Uterus (tissue), 4 donors: ENCODE measurements at places on chromosomes 2 and 18. TPM values are rescaled to one million over a fixed set of nuclear protein-coding genes. Genes with fewer than 3 reads are reported as not detected.

GRCh38 chr2:239246723-239247122 lies 154.1 kb downstream of the HDAC4 start:
- no peaks in the 10 kb centered on the region for H3K36me3 ChIP-seq
- no peak overlapping the region for H3K27ac ChIP-seq
- no peaks in the 10 kb centered on the region for H3K4me1 ChIP-seq
- H3K27me3 ChIP-seq, result no peaks in the 10 kb centered on the region
- DNase-seq, result no peak

DNA sequence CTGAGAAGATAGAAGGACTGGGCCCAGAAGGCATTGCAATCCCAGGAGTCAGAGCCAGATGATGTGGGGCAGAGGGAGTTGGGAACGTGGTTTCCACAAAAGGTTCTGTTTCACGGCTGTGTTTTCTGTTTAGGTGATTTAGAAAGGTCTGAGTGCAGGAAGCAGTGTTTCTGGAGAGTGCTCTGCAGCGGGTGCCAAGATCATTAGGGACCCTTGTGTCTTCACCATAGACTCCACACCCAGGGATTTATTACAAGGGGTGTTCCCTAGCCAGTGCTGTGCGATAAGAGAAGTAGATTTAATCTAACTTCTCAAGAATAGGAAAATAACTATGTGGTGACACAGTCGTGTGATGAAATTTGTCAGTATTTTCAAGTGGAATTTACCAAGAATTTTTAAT lies 221.1 kb upstream of the TPO start:
- no peaks in the 10 kb centered on the region for H3K27me3 ChIP-seq
- no peak overlapping the region for H3K4me3 ChIP-seq
- H3K4me1 ChIP-seq, result no peaks in the 10 kb centered on the region
- H3K27ac ChIP-seq, result no peak overlapping the region
- H3K36me3 ChIP-seq, result no peaks in the 10 kb centered on the region

GRCh38 chr2:58562276-58562675 lies 321.2 kb upstream of the FANCL start:
- DNase-seq, result no peak
- no peak overlapping the region for H3K4me3 ChIP-seq
- H3K4me1 ChIP-seq, result no peaks in the 10 kb centered on the region
- H3K27ac ChIP-seq, result no peak overlapping the region
- H3K36me3 ChIP-seq, result no peaks in the 10 kb centered on the region

- H3K4me3 ChIP-seq, result no peak overlapping the region
- H3K36me3 ChIP-seq, result no peaks in the 10 kb centered on the region
- no peak overlapping the region for H3K27ac ChIP-seq
- no peaks in the 10 kb centered on the region for H3K27me3 ChIP-seq
- no peak for DNase-seq
- H3K4me1 ChIP-seq, result no peaks in the 10 kb centered on the region
Measured at GRCh38 chr2:176999301-176999700, 213.3 kb upstream of the HNRNPA3 start.

DNA sequence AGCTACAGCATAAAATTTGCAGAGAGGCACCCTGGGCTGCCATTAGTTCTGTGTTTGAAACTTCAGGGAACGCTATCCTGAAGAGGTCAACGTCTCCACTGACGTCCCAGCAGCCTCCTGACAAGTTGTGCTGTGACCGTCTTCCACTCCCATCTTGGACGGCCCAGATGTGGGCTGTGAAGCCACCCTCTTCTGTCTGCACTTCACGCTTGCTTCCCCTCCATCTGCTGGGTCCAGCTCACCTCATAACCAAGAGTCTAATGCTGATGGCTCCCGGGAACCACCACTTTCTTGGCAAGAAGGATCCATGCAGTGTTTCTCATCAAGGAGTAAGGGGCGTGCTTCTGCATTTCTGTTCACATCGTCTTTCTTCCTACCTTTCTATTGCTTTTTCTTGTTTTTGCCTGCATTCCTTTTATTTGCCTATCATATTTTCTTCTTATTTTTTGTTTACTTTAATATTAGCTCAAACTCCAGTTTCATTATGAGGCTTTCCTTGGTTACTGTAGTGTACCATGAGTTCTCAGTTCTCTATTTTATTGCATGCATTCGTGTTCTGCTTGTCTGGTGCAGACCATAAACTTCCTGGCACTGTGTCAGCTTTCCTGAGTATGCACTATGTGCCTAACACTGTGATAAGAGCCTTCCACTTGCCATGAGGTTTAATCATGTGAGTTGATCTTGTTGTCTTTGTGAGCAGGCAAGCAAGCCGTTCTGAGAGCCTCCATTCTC lies 631.8 kb upstream of the RAB6C start:
- H3K27me3 ChIP-seq, result no peaks in the 10 kb centered on the region
- H3K27ac ChIP-seq, result no peak overlapping the region
- H3K36me3 ChIP-seq, result no peaks in the 10 kb centered on the region
- H3K4me3 ChIP-seq, result no peak overlapping the region
- no peak for DNase-seq

DNA sequence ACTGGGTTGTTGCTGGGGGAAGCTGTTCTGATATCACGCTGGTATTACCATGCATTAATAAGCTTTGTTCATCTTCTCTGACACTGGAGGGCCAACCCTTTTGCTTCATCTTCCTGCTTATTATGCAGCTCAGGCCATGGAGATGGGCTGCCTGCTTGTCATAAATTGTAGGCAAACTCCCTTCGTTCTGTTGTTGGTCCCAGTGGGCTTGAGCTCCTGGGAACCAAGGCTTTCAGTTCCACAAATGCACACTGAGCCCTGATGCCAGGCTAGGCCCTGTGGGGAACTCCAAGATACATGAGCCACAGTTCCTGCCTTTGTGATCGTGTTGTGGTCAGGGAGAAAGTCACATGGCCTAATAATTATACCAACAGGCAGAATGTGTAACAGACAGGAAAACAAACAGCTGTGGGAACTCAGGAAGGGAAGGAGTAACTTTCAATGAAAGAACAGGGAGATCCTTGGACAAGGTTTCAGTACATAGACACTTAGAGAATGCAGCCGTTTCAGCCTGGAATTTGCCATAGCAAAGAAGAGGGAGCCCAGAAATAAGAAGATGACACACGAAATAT lies 49.0 kb upstream of the BCL2L11 start:
- no peaks in the 10 kb centered on the region for H3K4me1 ChIP-seq
- H3K27ac ChIP-seq, result peak overlapping the region; percentile 19
- H3K36me3 ChIP-seq, result no peaks in the 10 kb centered on the region
- DNase-seq, result no peak
- no peak overlapping the region for H3K4me3 ChIP-seq
- H3K27me3 ChIP-seq, result no peaks in the 10 kb centered on the region

- no peak overlapping the region for H3K4me3 ChIP-seq
- DNase-seq, result no peak
- no peaks in the 10 kb centered on the region for H3K36me3 ChIP-seq
- no peaks in the 10 kb centered on the region for H3K4me1 ChIP-seq
- H3K27me3 ChIP-seq, result no peaks in the 10 kb centered on the region
Measured at GRCh38 chr18:9874728-9875127, 11.0 kb upstream of the TXNDC2 start.

DNA sequence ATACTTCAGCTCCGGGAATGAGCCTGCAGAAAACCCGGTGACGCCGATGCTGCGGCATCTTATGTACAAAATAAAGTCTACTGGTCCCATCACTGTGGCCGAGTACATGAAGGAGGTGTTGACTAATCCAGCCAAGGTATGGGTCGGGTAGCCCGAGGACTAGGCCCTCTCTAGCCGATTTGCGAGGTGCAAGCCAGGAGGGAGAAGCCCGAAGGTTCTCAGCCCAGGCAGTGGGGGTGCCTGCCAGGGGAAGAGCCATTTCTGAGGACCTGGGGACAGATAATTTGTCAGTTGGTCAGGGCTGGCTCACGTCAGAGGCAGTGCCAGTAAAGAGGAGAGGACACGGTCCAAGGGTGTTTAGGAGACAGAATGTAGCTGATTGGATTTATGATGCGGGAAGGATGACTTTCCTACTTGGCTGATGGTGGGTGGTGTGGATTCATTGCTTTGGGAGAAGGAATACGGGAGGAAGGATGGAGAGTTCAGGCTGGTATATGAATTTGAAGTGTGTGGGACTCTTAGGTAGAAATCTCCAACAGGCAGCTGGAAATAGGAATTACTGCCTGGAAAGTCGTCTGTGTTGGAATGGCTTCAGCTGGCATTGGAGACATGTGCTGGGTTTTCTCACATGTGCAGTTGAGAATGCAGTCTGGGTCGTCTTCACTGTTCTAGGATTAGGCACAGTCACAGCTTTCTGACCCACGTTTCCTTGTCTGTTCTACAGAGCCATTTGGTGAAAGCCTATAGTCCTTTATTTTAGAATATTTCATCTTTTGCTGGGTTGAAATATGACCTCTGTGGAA lies 874 bp downstream of the NDUFAF7 start:
- peaks cover 7% of the 10 kb centered on the region for H3K4me1 ChIP-seq
- no peak for DNase-seq
- H3K36me3 ChIP-seq, result no peaks in the 10 kb centered on the region
- H3K27ac ChIP-seq, result peak overlapping the region; percentile 88
- H3K27me3 ChIP-seq, result no peaks in the 10 kb centered on the region
- H3K4me3 ChIP-seq, result peak overlapping the region; percentile 98

- no peaks in the 10 kb centered on the region for H3K4me1 ChIP-seq
- H3K4me3 ChIP-seq, result no peak overlapping the region
- H3K36me3 ChIP-seq, result no peaks in the 10 kb centered on the region
Measured at GRCh38 chr2:161586517-161587167, 37.6 kb upstream of the SLC4A10 start.

DNA sequence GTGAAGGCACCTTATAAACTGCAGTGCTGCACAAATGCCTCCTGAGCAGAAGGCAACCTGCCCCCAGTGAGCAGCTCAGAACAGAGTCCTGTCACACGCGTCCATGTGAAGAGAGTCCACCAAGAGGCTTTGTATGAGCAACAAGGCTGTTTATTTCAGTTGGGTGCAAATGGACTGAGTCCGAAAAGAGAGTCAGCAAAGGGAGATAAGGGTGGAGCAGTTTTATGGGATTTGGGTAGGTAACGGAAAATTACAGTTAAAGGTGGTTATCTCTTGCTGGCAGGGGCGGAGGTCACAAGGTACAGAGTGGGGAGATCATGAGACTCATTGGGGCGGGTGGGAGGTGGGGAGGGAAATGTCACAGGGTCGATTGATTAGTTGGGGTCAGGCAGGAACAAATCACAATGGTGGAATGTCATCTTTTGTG lies 53.4 kb upstream of the RALBP1 start:
- H3K27me3 ChIP-seq, result no peaks in the 10 kb centered on the region
- H3K36me3 ChIP-seq, result no peaks in the 10 kb centered on the region
- no peaks in the 10 kb centered on the region for H3K4me1 ChIP-seq
- no peak overlapping the region for H3K27ac ChIP-seq
- DNase-seq, result no peak

GRCh38 chr2:72561621-72562318 lies 264.1 kb downstream of the EXOC6B start:
- no peaks in the 10 kb centered on the region for H3K36me3 ChIP-seq
- no peaks in the 10 kb centered on the region for H3K4me1 ChIP-seq
- peak overlapping the region; percentile 43 for H3K27ac ChIP-seq
- H3K27me3 ChIP-seq, result no peaks in the 10 kb centered on the region
- H3K4me3 ChIP-seq, result no peak overlapping the region
- no peak for DNase-seq

DNA sequence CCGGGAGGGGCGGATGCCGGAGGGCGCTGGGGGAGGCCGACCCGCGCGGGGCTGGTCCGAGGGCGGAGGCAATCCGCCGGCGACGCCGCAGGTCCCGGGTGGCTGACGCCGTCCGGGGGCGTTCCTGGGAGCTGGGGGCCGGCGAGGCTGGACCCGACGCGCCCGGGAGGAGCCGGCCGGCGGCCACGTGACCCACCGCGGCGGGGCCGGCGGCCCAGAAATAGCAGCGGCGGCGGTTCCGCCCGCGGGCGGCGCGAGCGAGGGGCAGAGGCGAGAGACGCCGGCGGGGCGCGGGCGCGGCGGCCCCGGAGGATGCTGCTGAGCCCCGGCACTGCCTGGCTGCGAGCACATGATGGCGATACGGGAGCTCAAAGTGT lies at the start of gene RAB31:
RAB31 (plus strand) TSS at position 245 of the 377 bp plus-strand sequence; CDS start at position 350, 105 bp downstream.
- no peaks in the 10 kb centered on the region for H3K27me3 ChIP-seq
- peak within 1 kb of the TSS; percentile 81 for H3K4me3 ChIP-seq
- peak; percentile 89 for DNase-seq

DNA sequence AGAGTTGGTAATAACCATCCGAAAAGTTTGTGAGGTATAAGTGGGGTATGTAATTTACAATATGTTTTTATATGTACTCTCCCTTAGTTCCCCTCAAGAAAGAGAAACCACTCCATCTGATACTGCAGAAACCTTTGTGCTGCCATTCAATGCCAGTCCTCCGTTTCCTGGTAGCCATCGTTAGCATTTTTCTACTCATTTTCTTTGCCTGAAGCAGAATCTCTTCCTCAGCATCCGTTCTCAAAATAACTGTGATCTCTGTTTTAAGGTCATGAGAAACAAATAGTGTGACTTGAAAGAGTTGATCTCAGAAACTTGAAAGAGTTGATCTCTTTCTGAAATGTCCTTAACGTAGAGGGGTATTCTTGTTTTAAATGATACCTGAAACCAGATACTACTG lies 996 bp downstream of the PTCD3 start:
- DNase-seq, result no peak
- H3K4me1 ChIP-seq, result no peaks in the 10 kb centered on the region
- H3K4me3 ChIP-seq, result peak overlapping the region; percentile 66
- no peaks in the 10 kb centered on the region for H3K27me3 ChIP-seq

DNA sequence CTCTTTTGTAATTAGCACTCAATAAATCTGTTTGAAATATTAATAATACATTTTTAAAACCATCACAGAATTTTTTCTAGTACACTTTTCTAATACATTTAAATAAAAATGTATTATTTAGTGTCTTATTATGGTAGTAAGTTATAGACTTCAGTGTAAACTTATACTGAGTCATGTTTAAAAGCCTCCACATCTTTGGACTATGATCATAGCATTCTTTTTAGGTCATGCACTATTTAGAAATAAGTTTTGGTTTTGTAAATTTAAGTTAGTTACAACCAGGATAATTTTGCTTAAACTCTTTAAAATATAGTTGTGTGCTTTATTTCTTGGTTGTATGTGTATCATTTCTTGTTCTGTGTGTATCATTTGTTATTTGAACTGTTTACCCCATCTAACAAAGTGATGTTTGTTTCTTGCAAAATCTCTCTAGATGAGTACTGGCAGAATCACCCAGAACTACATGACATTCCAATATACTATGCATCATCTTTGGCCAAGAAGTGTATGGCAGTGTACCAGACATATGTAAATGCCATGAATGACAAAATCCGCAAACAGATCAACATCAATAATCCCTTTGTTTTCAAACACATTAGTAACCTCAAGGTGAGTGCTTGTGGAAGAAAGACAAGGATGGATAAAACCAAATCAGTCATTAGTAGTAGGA lies 16.7 kb downstream of the CPSF3 start:
- DNase-seq, result no peak
- H3K27ac ChIP-seq, result no peak overlapping the region
- H3K4me3 ChIP-seq, result no peak overlapping the region
- H3K27me3 ChIP-seq, result no peaks in the 10 kb centered on the region

- H3K36me3 ChIP-seq, result no peaks in the 10 kb centered on the region
- no peaks in the 10 kb centered on the region for H3K27me3 ChIP-seq
- no peaks in the 10 kb centered on the region for H3K4me1 ChIP-seq
- no peak overlapping the region for H3K27ac ChIP-seq
- DNase-seq, result no peak
Measured at GRCh38 chr2:36797324-36798070, 101.0 kb downstream of the VIT start.

FOXD4L1 gene
- total RNA-seq, result not detected

UGT1A6 gene
- not detected for total RNA-seq

COL4A3 gene
- total RNA-seq, result 7.6 TPM

SPAST gene
- 58.1 TPM for total RNA-seq

FTCDNL1 gene
- not detected for total RNA-seq

COPS7B gene
- 19.1 TPM for total RNA-seq
